Caco-2 (cell line): ENCODE measurements at places on chromosomes 5 and 9. TPM values are rescaled to one million over a fixed set of nuclear protein-coding genes. Genes with fewer than 3 reads are reported as not detected.

GRCh38 chr9:10678790-10679189, 66.0 kb upstream of the PTPRD start:
- no peaks in the 10 kb centered on the region for H3K27me3 ChIP-seq
- no peak overlapping the region for H3K4me3 ChIP-seq
- no peaks in the 10 kb centered on the region for H3K4me1 ChIP-seq
- no peak overlapping the region for H3K27ac ChIP-seq

DNA sequence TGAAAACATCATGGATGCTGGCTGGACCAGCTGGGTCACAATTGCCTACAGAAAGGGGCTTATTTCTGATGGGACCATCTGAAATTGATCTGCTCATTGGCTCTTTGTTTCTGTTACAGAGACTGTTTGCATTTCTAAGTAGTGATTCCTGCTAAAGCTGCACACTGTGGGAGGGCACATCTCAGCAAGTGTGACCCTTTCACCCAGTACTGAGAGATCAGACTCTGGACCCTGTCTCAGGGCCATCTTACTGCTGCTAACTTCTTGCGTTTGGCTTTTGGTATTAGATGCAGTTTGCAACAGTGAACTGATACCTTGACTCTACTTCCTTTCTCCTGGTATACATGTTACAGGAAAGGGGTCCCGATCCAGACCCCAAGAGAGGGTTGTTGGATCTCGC, 24.5 kb upstream of the KDM4C start:
- H3K27me3 ChIP-seq = no peaks in the 10 kb centered on the region
- DNase-seq = no peak
- no peak overlapping the region for H3K27ac ChIP-seq
- no peaks in the 10 kb centered on the region for H3K36me3 ChIP-seq
- H3K4me1 ChIP-seq = no peaks in the 10 kb centered on the region
- no peak overlapping the region for H3K4me3 ChIP-seq

DNA sequence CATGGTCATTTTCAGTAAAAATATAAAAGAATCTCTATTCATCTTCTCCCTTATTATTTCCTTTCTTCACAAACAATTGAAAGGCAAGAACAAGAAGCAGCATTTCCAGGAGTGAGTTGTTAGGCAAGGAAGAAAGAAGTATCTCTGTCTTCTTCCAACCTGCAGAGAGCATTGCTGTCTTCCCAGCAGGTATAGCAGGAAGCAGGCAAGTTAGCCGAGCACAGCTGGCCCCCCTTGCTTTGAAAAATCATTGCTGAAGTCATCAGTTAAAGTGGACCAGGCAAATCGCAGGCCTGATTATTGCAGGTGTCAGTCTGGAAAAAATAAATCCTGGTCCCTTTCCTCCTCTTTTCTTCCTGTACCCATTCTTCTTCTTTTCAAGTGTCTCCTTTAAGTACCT, 353.1 kb upstream of the BRINP1 start:
- H3K4me3 ChIP-seq = no peak overlapping the region
- no peak overlapping the region for H3K27ac ChIP-seq
- H3K27me3 ChIP-seq = no peaks in the 10 kb centered on the region
- no peak for DNase-seq

DNA sequence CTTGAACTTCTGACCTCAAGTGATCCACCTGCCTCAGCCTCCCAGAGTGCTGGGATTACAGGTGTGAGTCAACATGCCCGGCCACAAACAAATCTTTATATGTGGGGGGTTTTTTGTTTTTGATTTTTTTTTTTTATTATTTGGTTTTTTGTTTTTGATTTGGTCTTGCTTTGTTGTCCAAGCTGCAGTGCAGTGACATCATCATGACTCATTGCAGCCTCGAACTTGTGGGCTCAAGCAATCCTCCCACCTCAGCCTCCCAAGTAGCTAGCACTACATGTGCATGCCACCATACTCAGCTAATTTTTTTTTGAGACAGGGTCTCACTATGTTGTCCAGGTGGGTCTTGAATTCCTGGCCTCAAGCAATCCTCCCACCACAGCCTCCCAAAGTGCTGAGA, 42.4 kb downstream of the ALDH7A1 start:
- H3K4me1 ChIP-seq = no peaks in the 10 kb centered on the region
- H3K36me3 ChIP-seq = peaks cover 1% of the 10 kb centered on the region
- H3K4me3 ChIP-seq = no peak overlapping the region
- H3K27ac ChIP-seq = no peak overlapping the region
- DNase-seq = no peak

- no peak for DNase-seq
- no peak overlapping the region for H3K27ac ChIP-seq
- H3K27me3 ChIP-seq = no peaks in the 10 kb centered on the region
- H3K36me3 ChIP-seq = no peaks in the 10 kb centered on the region
Measured at GRCh38 chr5:43638546-43638945, 35.6 kb downstream of the NNT start.

GRCh38 chr5:170523142-170523551, 19.3 kb downstream of the KCNIP1 start:
- no peaks in the 10 kb centered on the region for H3K27me3 ChIP-seq
- no peak overlapping the region for H3K4me3 ChIP-seq
- no peaks in the 10 kb centered on the region for H3K4me1 ChIP-seq
- no peak for DNase-seq

- no peak for DNase-seq
- H3K4me1 ChIP-seq = 0 out of 2 replicates have a peak, but pooled peaks cover 3% of the 10 kb centered on the region
- no peak overlapping the region for H3K27ac ChIP-seq
- no peak overlapping the region for H3K4me3 ChIP-seq
- H3K36me3 ChIP-seq = no peaks in the 10 kb centered on the region
Measured at GRCh38 chr5:528629-529511, 4.6 kb upstream of the SLC9A3 start.

- no peak overlapping the region for H3K4me3 ChIP-seq
- H3K4me1 ChIP-seq = no peaks in the 10 kb centered on the region
- H3K27ac ChIP-seq = no peak overlapping the region
- H3K36me3 ChIP-seq = no peaks in the 10 kb centered on the region
- no peak for DNase-seq
Measured at GRCh38 chr5:116037236-116037822, 5.1 kb downstream of the ARL14EPL start.

WNT8A gene
- total RNA-seq = not detected in 2 replicates

SLCO6A1 gene
- total RNA-seq = not detected in 2 replicates

LCN15 gene
- total RNA-seq = not detected in 2 replicates

AGXT2 gene
- total RNA-seq = 0.21 TPM in 1 of 2 replicates, not detected in the other

CDX1 gene
- 0.29 and 0.65 TPM in 2 replicates for total RNA-seq

MZB1 gene
- not detected in 2 replicates for total RNA-seq

GARIN3 gene
- not detected in 2 replicates for total RNA-seq

PKD2L2 gene
- total RNA-seq = not detected in 2 replicates

ADAMTS13 gene
- total RNA-seq = 5.3 and 6.2 TPM in 2 replicates
